ENCODE measurements at places on chromosomes 1 and 21.

DNA sequence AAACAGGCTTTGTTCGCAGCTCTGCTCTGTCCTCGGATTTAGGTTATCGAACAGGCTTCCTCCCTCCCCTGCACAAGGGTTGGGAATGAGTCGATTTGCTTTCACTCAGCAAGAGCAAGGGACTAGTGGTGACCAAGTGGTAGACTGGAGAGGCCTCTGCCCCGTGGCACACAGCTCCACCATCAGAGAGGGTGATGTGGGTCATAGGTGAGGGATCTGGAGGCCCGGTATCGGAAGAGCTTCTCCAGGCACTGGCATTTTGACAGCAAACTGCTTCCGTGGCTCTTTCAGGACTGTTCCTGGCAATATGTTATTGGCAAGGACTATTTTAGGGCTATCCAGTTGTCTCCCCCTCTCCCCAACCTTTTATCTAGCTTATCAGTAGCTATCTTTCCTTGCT is 3.1 kb upstream of the ELF3 start:
- no peak for DNase-seq

- DNase-seq, result peak; percentile 67
Measured at GRCh38 chr1:11735854-11736745, at the start of gene AGTRAP. AGTRAP (plus strand) TSS chr1:11736136; CDS start chr1:11736209, 73 bp downstream.

DNA sequence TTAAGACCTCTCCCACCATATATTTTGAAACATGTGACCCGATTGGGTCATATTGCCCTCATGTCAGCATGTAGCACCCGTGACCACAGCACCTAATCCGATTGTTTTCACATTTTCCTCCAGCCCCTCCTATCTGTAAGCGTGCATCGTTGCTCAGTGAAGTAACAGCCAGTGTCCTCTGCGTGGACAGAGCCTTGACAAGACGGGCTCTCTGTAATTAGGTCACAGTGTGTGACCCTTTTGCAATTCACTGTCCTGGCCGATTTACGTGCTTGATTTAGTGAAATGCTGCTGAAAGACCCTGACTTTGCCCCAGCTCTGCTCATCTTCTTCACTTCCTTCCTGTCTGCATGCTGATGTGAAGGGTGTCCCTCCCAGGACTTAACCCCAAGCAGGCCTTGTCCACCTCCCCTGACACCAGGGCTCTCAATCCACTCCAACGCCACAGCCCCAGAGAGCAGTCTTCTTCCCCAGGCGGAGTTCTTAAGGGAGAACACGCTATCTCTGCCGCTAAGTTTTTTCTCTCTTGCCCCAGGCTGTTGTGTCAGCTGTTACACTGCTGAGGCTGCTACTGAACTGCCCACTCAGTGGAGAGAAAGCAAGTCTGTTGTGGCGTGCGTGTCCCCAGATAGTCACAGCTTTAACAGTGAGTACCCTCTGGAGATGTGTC is 19.4 kb downstream of the URB2 start:
- DNase-seq, result no peak

DNA sequence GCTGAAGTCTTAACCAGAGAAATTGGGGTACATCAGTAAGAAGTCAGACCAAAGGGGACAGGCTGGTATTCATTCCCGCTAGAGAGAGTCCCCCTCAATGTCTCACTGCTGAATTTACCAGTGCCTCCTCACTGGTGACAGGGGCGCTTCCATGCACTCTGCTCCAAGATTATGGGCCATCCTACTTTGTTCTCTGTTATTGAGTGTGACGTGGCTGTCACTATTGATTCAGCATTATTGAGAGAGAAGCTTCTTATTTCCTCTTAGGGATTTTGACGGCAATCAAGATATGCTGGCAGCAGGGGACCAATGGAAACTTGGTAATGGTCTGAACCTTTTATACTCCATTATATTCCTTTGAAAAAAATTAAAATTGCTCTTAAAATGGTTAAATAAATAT is 118.6 kb downstream of the SYF2 start:
- DNase-seq, result no peak

DNA sequence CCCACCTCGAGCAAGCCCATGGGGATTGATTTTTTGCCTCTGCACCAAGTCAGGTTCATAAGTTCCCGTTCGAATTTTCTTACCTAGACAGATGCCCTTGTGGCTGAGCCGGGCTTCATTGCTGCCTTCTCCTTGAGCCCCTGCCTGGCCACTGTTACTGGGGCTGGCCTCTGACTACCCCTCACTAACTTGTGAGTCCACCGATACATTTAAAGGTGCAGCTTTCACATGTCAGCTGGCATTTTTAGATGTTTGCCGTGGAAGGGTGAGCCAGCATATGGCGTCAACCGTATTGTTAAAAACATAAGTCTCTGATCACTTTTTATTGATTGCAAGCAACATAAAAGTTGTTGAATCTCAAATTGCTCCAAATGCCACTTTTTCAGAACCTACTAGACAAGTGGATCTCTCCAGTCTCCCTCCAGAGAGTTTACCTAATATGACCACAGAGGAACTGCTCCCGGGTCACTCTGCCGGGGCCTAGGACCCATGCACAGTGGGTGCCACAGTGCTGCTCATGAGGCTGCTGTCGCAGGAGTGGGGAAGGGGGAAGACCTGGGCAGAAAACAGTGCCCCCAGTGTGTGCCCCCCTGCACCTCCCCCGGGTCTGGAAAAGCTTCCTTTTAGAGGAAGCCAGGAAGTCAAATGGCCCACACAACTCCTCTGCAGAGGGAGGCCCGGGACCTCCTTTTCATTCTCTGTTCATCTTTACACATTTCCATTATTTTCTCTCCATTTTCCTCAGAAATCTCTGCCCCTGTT is 18.8 kb downstream of the MX1 start:
- DNase-seq, result no peak

DNA sequence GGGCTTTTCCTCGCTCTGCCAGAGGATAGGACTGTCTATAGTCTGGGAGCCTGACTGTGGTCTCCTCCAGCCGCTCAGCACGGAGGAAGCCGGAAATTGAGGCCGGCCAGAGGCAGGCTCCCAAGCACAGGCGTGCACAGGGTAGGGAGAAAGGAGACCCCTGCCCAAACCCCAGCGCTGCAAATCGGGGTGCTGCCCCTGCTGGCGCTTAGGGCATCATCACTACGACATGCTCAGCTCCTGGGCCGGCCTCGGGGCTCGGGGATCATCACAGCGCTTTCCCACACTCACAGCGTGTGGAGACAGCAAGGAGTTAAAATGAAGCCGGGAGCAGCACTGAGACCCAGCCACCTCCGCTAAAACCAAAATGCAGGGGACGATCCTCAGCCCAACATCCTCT is 62.8 kb upstream of the ARHGEF16 start:
- DNase-seq, result no peak

DNA sequence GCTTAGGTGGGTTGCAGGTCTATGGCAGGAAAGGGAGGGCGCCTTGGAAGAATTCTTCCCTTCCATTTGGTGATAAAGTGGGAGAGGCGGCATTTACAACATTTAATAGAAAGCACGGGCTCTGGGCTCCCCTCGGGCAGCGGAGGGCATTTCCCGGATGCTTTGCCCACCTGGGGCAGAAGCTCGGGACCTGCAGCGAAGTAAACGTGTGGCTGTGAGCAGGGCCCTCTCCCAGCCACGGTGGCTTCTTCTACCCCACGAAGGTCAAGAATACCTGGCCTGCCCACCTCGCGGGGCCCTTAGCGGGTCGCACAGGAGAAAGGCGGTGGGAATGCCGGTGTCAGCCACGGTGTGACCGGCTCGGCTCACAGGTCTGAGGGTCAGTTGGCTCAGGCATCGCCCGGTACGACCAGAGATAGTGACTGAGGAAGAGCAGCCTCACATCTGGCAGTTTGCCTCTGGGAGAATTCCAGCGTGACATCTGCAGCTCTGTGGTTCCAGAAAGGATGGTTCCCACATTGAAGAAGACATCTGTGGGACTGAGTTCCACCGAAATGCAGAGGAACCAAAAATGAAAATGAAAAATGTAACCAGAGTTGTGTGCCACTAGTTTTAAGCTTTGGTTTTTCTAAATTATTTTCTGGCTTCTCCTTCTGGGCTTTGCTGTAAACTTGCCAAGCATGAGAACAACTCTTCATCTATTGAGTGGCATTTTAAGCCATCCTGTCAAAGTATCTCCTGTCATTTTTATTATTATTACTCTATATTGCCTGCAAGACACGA is 720 bp upstream of the F3 start:
- DNase-seq, result no peak

DNA sequence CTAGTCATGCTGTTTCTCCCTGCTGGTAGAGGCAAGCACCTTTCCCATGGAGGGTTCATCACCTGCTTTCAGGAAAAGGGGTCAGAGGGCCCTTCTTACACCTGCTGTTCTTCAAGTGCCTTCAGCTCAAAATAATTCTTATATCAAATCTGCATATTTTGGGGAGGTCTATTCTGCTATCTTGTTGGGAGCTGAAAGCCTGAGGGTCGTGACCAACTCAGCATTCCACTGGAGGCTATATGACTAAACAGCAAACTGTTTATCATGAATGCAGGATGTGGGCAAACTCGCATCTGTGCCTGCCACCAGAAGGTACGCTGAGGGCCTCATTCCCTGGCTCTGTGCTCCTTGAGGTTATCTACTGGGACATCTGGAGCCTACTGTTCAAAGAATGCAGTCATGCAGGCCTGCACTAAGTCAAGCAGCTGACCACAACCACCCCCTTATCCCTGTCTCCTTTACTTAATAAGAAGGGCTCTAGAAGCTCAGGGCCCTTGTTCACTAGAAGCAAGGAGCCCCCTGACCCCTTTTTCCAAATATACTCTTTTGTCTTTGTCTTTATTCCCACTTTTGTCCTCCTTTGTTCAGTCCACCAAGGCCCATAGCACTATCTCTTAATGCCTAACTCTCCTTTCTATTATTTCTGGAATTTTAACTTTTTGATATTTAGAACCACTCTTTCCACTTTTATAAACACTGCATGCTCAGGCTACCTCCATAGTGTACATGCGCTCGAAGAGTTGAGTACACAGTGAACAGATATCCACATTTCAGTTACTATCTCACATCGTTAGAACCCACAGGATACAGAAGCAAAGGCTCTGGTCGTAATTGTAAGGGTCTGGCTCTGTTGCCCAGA is 4.5 kb upstream of the TRIM17 start:
- no peak for DNase-seq

GRCh38 chr1:60890664-60891063 is 191.7 kb upstream of the NFIA start:
- DNase-seq, result no peak

DNA sequence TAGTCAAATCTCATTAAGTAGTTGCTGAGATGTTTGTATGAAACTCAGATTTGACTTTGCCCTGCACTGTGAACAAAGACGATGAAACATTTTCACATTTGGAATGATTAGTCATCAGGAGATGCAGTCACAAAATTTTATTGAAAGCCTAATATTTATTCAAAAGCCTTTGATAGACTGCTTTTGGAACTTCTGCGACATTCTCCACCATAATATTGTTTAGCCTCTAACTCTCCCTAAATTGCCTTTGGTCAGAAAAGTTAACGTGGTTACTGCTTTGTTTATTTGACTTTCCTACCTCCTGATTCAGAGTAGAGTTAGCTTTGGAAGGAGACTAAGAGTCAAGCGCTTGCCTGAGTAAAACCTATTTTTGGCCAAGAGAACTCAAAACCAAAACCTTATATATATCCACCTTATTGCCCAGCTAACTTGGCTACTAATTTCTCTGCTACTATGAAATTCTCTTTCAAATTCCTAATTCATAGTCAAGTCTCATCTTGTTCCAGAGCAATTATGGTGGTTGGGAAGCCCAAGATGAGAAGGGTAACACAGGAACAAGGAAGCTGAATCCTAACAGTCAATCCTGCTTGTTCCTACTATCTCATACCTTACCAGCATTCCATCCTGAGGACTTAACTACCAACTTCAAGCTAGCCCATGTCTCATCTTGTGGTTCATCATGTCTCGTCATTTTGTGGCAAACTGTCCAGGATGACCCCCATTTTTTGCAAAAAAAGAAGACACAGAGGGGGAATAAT is 429.6 kb downstream of the USP25 start:
- no peak for DNase-seq

DNA sequence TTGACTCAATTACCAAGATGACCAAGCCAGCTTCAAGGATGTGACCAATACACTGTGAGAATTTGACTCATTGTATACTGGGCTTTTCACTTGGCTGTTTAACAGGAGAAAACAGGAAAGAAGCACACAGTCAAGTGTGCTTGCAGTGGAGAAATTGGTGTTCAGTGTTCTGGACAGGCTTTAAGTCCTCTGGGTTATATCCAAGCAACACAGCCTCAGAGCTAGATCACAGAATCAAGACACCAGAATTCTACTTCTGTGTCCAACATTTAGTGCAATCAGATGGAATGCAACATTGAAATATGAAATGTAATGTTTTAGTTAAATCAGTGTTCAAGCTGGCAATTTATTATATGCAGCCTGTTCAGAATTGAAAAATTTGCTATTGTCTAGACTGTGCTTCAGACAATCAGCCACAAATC is 694.4 kb downstream of the LTN1 start:
- no peak for DNase-seq

DNA sequence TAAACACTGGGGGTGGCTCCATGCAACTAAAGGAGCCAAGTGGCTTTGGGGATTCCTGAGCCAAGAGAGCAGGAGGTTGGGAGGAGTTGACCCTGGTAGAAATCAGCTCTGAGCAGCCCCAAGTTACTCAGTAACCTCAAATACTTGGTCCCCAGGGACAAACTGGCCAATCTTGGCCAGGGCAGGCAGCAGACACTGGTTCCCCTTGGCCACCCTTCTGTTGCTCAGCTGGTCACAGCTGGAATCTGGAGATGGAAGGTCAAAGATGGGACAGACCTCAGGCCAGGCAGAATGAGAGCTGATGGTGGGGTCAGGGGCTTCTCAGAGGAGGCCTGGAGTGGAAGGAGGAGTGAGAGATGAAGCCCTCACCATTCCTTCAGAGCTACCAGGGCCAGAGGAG is 3.3 kb upstream of the RHBG start:
- no peak for DNase-seq

- no peak for DNase-seq
Measured at GRCh38 chr1:219144658-219145315, 28.9 kb upstream of the LYPLAL1 start.

DNA sequence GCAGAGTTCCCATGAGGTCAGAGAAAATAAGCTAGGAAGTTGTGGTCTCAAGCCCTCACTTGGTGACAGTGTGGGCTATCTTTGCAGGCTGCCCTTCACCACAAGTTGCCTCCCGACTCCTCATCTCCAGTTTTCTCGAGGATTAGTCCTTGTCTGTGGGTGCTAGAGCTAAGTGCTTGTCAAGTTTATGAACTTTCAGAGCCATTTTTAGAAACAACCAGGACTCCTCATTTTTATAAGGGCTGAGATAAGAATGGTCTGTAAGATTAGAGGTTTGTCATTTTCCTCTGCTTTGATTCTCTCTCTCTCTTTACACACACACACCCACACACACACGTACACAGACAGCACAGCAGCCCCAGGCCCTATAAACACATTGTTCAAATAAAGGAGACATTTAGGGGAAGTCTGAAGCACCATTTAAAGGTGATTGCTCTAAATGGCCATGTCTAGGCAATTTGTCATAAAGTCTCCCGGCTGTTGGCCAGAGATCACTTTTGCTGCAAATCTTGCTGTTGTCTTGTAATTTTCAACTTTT is 127.2 kb downstream of the LACTBL1 start:
- DNase-seq, result no peak

GRCh38 chr1:247385283-247385682 is 30.7 kb upstream of the NLRP3 start:
- DNase-seq, result no peak
